G401 (cell line): ENCODE measurements at places on chromosomes 16 and 17. TPM values are rescaled to one million over a fixed set of nuclear protein-coding genes. Genes with fewer than 3 reads are reported as not detected.

DNA sequence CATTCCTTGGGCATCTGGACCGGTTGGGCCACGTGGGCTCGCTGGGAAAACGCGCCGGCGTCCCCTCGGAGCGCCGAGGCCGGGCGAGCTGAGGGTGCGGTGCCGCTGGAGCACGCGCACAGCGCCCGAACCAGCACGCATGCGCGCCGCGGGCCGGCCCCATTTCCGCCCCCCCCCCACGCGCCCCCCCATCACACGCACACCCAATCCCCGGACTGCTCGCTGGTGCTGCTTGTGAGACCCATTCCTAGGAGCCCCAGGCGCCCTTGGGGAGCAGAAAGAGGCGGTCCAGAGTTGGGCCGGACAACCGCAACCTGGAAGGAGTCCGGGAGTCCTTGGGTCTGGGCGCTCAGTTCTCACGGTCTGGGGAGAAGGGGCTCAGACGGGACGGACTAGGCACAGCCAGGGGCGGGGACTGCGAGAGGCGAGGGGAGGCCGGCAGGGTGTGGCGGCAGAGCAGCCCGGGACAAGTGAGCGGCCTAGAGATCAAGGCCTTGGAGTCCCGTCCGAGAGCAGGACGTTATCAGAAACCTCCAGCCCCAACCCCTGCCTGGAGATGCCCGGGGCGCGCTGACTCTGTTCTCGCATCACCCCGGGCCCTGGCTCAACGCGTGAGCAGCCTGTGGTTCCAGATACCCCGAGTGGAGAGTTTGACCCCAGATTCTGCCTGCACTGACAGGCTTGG is 6.0 kb upstream of the CBX8 start:
- no peak for DNase-seq

DNA sequence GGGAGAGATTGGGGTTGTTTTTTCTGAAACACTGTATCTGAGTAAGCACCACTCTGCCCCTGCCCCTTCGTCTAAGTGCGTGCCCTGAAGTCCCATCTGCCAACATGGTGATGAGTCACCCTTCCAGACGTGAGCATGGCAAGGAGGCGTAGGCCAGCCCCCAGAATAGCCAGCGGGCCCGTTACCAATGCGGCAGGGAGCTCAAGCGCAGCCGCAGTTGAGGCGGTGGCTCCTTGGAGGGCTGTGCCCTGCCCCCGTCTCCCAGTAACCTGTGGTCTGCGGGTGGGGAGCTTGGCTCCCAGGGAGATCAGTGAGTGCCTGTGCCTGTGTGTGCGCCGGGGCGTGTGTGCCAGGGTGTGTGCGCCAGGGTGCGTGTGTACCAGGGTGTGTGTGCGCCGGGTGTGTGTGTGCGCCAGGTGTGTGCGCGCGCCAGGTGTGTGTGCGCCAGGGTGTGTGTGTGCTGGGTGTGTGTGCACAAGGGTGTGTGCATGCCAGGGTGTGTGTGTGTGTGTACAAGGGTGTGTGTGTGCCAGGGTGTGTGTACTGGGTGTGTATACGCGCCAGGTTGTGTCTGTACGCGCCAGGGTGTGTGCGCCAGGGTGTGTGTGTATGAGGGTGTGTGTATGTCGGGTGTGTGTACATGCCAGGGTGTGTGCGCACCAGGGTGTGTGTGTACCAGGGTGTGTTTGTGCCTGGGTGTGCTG is 98.6 kb upstream of the CHMP6 start:
- DNase-seq: peak; percentile 31

DNA sequence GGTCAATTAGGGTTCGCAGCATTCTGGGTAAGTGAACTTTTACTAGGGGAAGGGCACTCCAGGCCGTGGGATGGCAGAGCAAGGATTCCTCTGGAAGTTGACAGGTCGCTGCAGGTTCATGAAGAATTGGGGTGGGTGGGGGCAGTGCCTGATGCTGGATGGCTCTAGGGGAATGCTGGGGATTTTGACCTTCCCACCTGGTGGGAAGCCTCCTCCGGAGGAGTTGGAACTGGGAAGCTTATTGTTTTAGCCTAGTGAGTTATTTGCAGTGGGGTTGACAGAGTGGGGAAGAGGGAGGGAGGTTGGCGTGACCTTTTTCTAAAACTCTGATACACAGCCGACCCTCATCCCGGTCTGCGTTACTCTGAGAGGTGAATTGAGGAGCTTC is 606 bp upstream of the C17orf113 start:
- DNase-seq: no peak

DNA sequence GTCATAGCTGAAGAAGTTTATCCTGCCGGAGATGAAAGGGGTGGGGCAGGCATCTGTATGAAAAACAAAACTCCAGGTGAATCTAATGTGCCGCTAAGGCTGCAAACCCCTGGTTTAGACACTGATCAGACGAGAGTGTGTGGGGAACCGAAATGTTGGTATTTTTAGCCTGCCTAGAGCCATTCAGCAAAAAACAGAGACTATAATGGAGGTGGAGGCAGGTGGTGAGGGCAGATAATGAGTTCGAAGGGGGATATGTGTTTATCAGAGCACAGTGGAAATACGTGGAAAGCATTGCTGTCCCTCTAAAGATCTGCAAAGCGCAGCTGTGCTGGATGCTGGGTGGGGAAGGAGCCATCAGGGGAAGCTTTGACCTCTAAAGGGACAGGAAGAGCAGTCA is 127.5 kb upstream of the WSCD1 start:
- no peak for DNase-seq

DNA sequence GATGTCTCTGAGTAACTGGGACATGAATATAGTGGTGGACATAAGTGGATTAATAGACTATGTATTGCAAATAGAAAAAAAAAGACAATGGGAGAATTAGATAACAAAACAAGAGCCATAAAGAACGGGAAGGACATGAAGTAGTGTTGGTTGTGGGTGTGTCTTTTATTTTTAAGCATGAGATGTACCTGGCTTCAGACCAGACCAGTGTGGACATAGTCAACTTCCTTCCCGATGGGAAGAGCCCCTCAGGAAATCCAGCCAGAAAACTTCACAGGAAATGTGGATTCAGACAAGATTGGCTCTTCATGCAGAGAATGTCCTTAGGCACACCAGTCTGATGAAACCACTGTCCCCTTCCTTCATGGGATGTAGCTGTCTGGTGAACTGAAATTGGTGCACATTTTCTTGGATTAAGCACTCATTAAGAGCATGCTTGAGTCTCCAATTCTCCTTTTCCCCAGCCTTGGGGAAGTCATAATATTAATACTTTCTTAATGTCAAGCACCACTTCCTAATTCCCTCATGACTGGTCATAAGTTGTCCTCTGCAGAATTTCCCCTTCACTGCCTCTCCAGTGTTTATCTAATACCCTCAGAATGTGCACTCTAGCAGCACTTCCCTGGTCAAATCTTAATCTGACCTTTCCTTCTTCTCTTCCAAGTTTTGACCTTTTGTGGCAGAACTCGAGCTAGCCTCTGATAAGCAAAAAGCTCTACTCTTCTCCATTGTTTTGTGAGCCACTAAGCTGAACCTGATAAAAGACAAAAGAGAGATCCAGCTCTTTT is 350.6 kb upstream of the MAF start:
- DNase-seq: no peak

- DNase-seq: no peak
Observed at GRCh38 chr17:66310528-66311148, 8.2 kb downstream of the PRKCA start.

DNA sequence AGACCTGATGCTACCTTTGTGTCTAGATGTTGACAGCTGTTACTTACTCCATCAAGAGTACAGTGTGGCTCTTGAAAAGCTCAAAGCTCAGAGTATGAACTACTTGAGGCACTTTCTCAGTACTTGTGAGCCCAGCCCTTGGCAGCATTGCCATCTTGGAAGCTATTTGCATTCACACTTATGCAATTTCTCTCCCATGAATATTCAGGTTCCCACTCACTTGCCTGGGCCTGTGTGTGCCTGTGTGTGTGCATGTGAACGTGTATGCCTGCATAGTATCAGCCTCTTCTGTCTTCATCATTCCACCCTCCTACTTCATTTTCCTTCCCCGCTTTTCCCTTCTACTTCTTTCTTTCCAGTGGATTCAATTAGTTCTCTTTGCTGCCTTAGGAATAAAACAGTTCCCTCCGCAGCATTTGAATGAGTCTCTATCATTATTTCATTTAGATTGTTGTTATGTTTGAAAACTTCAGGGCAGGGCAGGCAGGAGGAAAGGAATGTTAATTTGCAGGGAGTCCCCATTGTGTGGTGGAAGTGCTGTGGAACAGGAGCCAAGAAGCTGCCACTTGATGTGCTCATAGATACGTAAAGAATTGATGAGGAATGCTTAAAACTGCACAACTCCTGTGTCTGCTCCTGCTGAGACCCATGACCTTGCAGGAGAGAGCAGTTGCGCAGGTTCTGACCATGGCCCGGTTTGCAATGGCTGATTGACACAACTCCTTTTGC is 58.9 kb downstream of the HS3ST4 start:
- DNase-seq: no peak

DNA sequence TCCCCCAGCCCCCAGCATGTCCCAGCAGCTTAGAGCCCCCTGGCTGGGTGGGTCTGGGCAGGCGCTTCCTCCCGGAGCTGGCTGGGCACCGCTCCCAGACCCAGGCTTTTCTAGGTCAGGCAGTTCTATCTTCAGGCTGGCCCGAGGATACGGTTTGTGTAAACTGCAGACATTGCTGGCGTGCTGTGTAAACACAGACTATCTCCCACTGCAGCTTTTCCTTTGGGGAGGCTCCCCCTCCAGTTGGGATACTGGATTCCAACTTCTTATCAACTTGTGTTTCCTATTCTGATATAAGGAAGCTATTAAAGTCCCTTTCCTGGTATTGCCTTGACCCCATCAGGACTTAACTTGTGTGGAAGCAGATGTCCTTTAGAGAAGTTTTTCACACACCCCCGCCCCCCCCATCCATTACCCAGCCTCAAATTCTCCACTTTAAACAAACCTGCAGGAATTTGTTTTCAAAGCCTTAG is 18.3 kb upstream of the GNA13 start:
- peak; percentile 89 for DNase-seq

GRCh38 chr17:44111777-44112176 is 11.7 kb downstream of the HDAC5 start:
- no peak for DNase-seq

GRCh38 chr17:81509207-81509971 is 3.2 kb downstream of the ACTG1 start:
- no peak for DNase-seq

PRDM7 gene
- total RNA-seq: not detected in 2 replicates

OR3A3 gene
- total RNA-seq: not detected in 2 replicates

CCL1 gene
- not detected in 2 replicates for total RNA-seq
